ENCODE measurements at places on chromosomes 2 and 18.

DNA sequence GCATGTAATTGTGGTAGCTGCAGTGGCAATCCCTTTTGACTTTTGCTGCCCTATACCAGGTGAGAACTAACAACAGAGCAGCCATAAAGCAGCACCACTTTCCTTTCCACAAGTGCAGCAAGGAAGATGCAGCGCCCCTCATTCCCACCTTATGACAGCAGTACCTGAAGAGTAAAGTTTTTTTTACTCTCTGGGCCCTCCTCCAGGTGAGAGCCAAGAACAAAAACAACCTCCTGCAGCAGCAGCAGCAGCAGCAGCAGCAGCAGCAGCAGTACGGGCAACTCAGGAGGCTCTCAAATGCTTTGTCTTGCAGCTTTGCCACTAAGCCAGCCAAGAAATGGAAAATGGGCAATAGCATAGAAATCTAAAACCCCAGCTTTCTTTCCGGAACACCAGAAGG lies 397.5 kb downstream of the FIGN start:
- no peak for DNase-seq

- DNase-seq = no peak
Measured at GRCh38 chr2:2083113-2083758, 247.8 kb downstream of the MYT1L start.

DNA sequence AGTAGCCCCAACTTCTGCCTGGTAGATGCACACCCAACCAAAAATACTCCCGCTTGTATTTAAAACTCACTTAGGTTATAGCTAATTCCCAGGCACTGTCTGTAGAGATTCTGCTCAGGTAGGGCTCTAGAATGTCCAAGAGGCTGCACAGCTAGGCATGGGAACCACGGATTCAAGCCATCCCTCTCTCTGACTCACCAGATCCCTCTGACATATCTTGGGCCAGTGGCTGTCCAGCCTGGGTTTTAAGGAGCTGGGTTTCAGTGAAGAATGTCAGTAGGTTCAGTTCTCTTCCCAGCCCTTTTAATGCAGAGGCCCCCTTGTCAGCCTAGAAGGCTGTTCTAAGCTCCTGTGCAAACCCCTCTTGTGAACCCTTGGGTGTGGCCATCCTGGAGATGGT lies 15.9 kb upstream of the IL1R1 start:
- DNase-seq = no peak

GRCh38 chr18:77153404-77153803 lies 20.8 kb upstream of the MBP start:
- no peak for DNase-seq

GRCh38 chr2:150474326-150475074 lies 13.0 kb downstream of the RND3 start:
- DNase-seq = no peak

- DNase-seq = no peak
Measured at GRCh38 chr2:58845011-58845410, 603.9 kb upstream of the FANCL start.

GRCh38 chr18:59549503-59550173 lies 147.6 kb downstream of the CCBE1 start:
- DNase-seq = no peak

DNA sequence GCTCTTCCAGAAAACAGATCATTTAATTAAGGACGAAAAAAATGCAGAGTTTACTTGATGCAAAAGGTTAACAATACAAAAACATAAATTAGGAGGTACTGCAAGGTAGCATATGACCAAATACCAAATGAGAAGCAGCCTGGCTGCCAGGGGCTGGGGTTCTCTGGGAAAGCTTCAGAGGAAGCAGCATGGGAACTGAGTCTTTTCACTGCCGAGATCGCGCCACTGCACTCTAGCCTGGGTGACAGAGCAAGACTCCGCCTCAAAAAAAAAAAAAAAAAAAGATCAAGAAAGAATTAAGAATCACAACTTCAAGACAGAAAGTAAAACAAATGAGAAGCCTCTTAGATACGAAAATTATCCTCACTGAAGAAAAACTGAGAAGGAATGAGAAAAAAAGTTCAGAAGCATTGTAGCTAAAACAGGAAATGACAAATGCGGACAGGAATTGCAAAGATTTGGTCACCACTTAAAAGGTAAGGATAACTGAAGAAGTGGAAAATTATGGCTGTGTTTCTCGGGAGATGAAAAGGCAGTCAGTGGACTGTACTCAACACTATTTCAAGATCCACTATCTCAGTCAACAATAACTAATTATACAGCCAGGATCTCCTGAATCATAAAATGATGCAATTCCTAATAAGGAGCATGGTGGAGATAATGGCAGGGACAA lies 4.3 kb downstream of the SEPTIN10 start:
- no peak for DNase-seq

DNA sequence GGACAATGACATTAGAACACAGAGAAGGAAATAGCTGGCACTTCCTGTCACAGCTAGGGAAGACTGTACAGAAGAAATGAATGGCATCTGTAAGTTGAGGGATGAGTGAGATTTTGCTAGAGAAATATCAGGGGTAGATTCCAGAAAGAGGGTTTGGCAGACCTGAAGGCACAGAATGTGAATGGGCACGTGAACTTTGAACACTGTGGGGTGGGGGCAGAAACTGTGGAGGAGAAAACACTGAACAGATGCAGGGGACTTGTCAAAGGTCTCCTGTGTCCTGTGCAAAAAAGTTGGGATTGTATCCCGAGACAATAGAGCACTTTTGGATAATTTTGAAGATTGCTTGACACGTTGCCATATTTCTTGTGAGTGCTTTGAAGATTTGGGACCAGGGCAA lies 88.0 kb downstream of the PPP1R1C start:
- DNase-seq = no peak

GRCh38 chr2:232530626-232531260 lies 4.8 kb downstream of the CHRND start:
- no peak for DNase-seq

GRCh38 chr2:159894145-159894838 lies 96.3 kb upstream of the CD302 start:
- DNase-seq = no peak

DNA sequence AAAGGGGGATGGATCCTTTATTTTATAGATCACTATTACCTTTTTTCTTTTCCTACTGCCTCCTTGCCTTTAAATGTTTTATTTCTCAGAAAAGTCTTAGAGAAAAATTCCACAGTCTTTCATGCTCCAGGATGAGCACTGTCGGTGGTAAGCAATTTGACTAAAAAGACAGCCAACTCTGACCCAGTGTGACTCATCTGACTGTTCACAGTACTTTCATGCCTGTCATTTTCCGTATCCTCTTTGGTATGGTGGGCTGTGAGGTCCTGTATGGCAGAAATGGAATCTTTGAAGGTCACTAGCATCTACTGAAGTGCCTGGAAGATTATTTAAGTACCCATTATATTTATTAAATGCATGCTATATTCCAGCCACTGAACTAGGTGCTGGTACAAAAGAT lies 2.1 kb upstream of the RFTN2 start:
- DNase-seq = no peak

DNA sequence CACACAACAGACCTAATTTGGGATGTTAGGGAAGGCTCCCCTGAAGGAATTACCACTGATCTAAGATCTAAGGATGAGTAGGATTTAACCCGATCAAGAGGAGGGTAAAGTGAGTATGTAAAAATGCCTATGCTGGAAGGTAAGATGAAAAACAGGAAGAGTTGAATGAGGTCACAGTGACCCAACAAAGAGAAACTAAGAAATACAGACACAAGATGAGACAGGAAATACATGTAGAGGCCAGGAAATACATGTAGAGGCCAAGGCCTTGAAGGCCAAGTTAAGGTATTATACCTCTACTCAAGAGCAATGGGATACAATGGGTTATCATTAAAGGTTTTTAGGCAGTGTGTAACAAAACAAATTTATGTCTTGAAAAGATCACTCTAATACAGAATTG lies 131.6 kb upstream of the TANK start:
- no peak for DNase-seq

DNA sequence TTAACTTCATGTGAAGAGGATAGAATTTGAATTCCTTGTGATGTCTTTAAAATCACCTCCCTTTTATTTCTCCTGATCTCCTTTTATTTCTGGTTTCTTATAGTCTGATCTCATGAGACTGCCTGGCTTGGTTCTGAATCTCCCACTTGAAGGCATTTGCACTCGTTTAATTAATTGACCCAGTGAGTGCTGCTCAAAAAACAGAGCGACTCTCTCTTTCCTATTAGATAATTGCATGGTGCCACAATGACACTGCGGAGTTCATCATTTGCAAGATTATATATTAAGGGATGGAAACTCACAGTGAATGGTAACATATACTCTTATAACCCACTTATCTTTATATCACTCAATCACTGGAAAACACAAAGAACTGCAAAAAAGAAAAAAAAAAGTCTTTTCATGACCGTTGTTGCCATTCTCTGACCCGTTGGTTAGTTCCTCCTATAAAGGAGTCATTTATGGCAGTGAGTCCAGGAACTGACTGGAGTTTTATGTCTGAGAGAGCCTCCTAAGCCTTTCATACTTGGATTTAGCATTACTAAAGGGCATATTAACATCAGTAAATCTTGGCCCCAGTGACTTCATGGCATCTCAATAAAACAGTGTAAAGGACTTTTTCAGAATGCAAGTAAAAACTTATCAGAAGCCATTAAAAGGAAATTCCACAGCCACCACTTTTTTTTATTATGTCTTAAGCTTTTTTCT lies 103.3 kb upstream of the EPHA4 start:
- DNase-seq = no peak

DNA sequence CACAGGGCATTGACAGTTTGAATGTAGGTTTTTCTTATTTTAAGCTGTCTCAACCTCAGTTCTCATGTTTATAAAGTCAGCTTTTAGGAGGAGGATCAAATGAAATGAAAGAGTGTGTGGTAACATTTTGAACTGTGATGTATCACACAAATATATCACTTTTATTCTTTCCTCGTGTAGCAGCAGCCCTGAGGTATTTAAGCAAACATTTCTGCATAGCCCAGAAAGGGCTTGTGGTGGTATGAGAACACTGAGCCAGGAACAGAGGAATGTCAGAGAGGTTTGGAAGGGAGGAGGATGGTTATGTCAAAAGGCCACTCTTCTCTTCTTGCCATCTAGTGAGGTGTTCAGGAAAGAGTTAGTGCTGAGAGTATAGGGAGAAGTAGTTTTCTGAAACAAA lies 150.2 kb downstream of the PARD3B start:
- DNase-seq = no peak

GRCh38 chr2:239580199-239580527 lies 179.3 kb upstream of the HDAC4 start:
- no peak for DNase-seq

- no peak for DNase-seq
Measured at GRCh38 chr2:230927711-230928341, 2.8 kb upstream of the GPR55 start.

DNA sequence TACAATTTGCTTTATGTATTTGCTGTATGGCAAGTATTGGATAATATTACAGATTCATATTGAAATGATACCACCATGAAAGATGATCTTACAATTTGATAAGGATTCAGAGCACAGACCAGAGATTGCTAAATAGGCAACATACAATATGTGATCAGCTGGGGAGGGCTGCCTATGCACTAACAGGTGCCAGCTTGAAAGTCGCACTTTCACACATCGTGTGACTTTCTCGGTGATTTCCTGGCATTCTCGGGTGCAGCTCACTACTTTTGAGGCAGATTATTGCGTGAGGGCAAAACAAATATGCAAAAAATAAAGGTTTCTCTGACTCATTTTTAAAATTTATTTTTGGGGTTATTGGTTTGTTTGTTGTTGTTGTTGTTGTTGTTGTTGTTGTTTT lies 36.0 kb downstream of the RBMS1 start:
- no peak for DNase-seq

GRCh38 chr2:137250401-137250800 lies 485.1 kb downstream of the THSD7B start:
- no peak for DNase-seq

DNA sequence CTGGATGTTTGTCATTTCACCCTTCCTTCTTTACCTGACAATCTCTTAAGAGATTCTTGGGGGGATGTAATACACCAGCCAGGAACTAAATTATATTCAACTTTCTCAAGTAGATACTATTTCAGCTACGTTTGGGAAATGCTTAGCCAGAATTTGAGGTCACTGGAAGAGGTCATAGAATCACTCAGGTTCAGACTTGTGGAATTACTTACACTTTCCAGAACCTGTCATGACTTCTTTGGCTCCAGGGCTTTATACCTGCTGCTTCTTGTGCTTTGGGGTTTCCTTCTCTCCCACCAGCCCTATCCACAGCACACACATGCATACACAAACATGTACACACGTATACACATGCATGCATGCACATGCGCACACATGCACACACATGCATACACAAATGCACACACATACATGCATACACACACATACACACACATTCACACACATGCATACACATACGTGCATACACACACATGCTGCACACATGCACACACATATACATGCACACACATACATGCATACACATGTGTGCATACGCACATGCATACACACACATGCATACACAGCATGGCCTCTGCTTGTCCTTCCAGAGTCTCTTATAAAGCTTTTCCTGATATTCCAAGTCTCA lies 23.5 kb upstream of the ANXA4 start:
- DNase-seq = no peak

- no peak for DNase-seq
Measured at GRCh38 chr2:240812301-240812680, 7.7 kb downstream of the KIF1A start.

- peak; percentile 93 for DNase-seq
Measured at GRCh38 chr18:44507729-44508325, 172.9 kb upstream of the SETBP1 start.

GRCh38 chr2:238202326-238203093 lies 985 bp downstream of the ILKAP start:
- peak; percentile 33 for DNase-seq

GRCh38 chr2:109027702-109028101 lies 38.7 kb upstream of the EDAR start:
- DNase-seq = no peak

DNA sequence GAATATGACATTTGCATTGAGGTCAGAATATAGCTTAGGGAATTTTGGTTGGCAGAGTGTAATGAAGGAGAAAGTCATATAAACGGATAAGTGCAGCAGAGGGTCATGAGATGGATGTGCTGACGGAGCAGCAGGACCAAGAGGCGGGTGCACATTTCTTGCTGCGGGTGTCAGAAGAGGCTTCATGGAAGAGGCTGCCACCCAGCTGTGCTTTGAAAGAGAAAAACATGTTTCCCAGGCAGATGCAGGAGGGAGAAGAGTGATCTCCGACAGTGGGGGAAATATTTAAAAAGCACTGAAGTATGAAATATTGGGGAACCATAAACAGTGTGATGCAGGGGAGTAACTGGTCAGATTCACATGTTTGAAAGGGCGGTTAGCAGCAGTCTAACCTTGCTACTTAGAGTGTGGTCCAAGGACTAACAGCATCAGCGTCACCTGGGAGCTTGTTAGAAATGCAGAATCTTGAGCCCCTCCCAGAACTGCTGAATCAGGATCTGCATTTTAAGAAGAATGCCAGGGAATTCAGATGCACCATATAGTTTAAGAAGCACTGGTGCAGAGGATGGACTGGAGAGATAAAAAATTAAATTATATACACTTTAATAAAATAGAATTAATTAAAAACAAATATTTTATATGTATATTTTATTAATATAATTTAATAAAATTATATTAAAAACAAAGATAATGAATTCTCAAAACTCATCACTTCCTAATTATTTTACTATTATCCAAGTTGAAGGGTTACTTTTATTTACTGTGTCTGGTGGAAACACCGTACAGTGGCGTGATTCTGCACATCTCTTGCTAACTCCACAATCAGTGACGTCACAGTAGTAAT lies 36.1 kb upstream of the SCYGR1 start:
- DNase-seq = no peak

Measured in KBM-7 (cell line).